Hepatocyte (in vitro differentiated cells): ENCODE measurements at places on chromosomes 1 and 21. TPM values are rescaled to one million over a fixed set of nuclear protein-coding genes. Genes with fewer than 3 reads are reported as not detected.

DNA sequence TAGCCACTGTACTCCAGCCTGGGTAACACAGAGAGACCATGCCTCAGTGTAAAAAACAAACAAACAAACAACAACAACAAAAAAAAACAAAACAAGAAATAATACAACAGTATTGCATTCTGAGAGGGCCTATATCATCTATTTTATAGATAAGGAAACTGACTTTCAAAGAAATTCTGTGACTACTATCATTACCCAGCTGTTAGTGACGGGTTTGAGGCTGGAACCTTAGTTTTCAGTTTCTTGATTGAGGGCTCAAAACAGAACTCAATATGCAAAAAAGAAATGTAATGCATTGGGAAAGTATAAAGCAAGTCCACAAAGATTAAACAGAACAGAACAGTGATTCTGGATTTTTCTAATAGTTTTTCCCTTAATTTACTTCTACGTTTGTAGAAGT is 149.4 kb downstream of the NFIA start:
- DNase-seq = no peak

DNA sequence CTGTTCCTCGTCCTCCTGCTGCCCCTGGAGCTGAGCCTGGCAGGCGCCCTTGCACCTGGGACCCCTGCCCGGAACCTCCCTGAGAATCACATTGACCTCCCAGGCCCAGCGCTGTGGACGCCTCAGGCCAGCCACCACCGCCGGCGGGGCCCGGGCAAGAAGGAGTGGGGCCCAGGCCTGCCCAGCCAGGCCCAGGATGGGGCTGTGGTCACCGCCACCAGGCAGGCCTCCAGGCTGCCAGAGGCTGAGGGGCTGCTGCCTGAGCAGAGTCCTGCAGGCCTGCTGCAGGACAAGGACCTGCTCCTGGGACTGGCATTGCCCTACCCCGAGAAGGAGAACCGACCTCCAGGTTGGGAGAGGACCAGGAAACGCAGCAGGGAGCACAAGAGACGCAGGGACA is 14.8 kb downstream of the DRAXIN start:
- no peak for DNase-seq

DNA sequence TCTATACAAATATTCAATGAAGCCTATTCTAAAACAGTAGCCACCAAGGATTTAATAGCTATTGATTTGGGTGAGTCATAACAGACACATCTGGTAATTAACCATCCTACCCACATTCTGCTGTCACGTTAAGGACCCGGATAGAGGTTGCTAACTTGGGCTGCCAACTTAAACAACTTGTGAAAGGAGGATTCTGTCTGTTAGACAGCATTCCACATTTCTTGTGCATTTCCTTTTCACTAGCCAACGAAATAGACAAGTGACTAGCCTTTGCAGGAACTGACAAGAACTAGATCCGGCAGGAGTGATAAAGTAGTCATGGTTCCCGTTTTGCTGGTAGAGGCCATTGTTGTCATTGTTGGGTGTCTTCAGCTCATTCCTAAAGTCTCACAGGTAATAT is 9.5 kb downstream of the DSCAM start:
- DNase-seq = no peak

GRCh38 chr1:36203554-36204346 is 20.5 kb upstream of the THRAP3 start:
- peak; percentile 62 for DNase-seq

DNA sequence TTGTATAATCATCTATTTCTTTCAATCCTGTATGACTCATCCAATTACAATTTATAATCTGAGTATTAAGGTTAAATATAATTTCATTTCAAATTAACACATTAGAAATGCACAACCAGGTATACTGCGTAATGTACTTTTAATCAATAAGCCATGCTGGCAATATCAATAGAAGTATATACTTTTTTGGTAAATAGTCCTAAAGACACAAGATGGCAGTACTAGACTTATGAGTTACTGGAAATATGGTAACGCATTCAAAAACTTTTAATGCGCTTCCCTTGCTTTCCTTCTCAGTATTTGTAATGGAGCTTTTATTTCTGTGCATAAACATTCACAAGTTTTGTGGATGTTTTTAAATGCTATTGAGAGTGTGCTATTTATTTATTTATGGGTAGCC is 1162.0 kb upstream of the TMPRSS15 start:
- no peak for DNase-seq

- no peak for DNase-seq
Observed at GRCh38 chr21:27168084-27168483, 201.2 kb upstream of the ADAMTS5 start.

ZNF593OS gene
- 0.10 TPM in 1 of 2 replicates, not detected in the other for total RNA-seq

BTBD8 gene
- total RNA-seq = 6.0 and 6.1 TPM in 2 replicates
